ENCODE measurements at places on chromosomes 2 and 18.
A peak's percentile ranks its signal among the peaks of the same experiment; 100 is the strongest.

DNA sequence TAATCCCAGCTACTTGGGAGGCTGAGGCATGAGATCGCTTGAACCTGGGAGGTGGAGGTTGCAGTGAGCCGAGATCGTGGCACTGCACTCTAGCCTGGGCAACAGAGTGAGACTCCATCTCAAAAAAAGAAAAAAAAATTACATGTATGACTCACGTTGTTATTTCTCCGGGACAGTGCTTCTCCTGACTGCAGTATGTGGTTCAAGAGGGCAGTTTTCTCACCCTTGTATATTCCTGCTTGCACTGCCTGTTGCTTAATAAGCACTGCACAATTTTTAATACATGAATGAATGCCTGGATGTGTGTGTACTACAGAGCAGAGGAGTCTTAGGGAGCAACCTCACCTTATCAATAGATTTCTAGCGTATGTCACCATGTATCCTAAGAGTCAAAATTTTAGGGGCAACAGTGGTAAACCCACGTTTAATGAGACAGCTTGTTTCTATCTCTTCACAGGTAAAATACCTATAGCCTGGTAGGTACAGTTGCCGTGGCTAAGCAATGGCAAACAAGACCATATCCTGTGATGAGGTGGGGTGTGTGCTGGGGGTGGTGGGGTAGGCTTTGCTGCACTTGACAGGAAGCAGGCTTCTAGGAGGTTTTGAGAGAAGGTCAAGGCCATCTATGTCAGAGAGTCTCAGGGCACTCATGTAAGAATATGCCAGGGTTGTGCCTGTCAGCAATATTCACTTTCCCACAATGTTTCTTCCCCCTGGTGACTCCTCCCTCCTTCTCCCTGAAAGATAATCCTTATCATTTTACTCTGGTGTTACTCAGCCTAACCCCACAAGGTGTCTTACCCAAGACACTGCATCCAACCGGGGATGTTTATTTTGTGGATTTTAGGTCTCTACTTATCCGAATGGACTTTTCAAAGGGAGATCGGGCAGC, 36.9 kb upstream of the MEX3C start:
- no peak for DNase-seq

- DNase-seq, result no peak
Measured at GRCh38 chr2:48165070-48165753, 258.9 kb upstream of the FBXO11 start.

DNA sequence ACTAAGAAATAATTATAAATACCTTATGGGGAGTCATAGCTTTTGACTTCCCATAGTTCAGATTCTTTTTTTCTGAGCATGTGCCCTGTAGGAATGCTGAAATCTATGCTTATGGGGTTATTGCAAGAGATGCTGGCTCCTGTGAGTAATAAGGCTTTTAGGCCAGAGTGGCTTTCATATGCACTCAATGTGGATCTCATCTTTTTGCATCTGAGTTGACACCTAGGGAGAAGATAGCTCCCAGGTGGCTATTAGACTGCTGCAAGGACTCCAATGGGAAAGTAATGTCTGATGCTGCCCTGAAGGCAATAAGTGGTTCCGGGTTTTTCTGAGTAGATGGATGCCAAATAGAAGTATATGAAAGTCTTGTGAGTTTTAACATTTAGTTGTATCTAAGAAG, 21.0 kb downstream of the DNAH6 start:
- no peak for DNase-seq

- no peak for DNase-seq
Measured at GRCh38 chr2:45780541-45781463, 129.3 kb downstream of the PRKCE start.

- DNase-seq, result no peak
Measured at GRCh38 chr2:12109363-12110017, 363.1 kb downstream of the LPIN1 start.

DNA sequence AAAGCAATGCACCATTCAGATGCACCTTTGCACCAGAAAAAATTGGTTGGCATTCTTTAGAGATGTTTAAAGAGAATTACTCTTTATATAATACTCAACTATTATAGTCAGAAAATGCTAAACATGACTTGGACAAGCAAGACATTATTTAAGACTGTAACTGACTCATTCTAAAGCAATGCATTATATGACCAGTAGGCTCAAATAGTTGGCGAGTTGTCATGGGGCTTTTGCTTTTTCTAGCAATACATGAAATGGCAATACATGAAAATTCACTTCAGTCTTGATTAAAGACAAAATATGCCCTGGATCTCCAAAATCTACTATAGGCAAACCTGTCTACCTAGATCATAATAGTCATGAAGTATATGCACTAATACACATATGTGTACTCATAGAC, 216.9 kb upstream of the VWC2L start:
- peak; percentile 14 for DNase-seq

- no peak for DNase-seq
Measured at GRCh38 chr2:133705287-133705686, 137.0 kb upstream of the NCKAP5 start.

GRCh38 chr2:237739101-237739500, 59.5 kb upstream of the RBM44 start:
- DNase-seq, result no peak

DNA sequence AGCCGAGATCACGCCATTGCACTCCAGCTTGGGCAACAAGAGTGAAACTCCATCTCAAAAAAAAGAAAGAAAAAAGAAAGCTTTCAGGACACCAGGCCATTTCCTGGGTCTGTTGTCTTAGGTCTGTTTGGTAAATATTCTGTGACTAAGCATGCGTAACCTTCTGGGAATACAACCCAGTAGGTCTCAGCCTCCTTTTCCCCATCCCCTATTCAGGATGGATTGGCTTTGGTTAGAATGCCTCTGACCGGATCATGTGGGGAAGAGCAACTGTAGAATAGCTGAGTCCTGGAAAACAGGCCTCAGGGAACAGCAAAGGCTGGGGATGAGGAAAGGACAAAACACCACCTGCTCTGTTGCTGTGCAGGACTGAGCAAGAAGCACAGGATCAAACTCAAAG, 1.6 kb upstream of the PDCL3 start:
- DNase-seq, result no peak

GRCh38 chr18:56235481-56236013, 402.8 kb downstream of the TXNL1 start:
- DNase-seq, result no peak

GRCh38 chr2:8115966-8116365, 565.9 kb upstream of the ID2 start:
- DNase-seq, result no peak

- DNase-seq, result no peak
Measured at GRCh38 chr2:196174404-196174803, 3.0 kb upstream of the STK17B start.

GRCh38 chr18:48160622-48161021, 230.2 kb upstream of the SMAD2 start:
- no peak for DNase-seq

- DNase-seq, result no peak
Measured at GRCh38 chr18:12747530-12748315, 44.9 kb downstream of the PSMG2 start.

DNA sequence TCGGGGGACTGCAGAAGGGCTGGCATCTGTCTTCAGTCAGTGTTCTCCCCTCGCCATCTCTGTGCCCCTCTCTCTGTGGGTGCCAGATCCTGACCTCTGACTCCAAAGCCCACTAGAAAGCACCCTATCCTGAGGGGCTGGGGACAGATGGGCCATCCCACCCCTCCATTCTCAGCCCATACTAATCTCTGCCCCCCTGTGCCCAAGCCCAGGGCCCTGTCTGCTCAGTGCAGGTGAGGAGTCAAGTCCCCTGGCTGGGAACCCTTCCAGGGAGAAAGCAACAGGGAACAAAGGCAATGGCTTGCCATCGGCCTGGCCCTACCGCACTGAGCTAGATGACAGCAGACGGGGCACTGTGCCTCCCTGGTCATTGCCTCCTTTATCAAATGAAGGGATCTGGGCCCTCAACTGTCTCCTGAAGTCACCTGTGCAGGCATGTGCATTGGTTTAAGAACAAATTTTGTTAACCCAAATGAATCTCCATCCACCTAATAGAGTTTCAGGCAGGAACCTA, 42.7 kb upstream of the ID2 start:
- no peak for DNase-seq

- DNase-seq, result no peak
Measured at GRCh38 chr2:229562472-229563127, 151.8 kb downstream of the DNER start.

DNA sequence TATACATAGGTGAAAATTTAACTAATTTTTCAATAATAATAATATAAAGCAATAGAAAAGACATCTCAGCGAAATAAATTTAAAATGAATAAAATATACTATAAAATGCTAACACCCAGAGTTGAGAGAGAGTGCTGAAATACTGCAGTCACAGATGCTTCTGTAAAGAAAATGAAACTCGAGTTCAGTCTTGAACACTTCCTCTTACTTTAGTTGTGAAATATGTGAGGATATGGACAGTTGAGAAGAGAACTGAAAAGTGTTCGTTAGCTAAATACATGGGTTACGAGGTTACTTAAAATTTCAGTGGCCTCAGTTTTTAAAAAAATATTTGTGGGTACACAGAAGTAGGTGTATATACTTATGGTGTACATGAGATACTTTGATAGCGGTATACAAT, 106.8 kb downstream of the DNAH7 start:
- no peak for DNase-seq

DNA sequence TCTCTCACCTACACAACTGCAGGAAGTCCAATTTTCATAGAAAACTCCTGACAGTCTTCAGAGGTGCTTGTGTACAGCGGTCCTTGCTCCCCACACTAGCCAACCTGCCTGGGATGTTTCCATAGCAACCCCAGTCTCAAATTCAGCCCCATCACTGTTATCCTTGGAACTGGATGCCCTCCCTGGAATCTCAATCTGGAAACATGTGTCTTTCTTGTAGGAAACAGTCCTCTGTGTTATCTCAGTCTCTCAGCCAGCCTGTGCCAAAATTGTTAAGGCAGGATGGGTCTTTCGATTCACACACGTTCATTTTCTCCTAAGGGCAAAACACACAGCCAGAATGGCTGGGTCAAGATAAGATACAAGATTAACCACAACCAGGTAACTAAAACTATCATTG, 295.5 kb upstream of the RND3 start:
- no peak for DNase-seq

DNA sequence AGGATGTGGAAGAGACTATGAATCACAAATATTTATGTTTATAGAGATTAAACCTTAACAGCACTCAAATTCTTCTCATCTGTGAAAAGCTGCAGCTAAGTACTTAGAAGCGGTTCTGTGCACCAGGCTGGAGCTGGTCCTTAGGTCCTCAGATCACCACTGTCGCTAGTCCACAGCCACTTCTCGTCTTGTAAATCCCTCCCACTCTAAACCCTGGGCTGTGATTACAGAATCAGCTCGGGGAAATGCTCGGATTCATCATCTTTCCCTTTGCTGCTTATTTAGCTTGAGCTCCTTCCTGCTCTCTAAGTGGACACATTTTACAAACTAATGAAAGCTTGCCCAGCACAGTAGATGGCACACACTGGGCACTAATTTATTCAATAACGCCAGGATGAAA, 61.7 kb downstream of the RNF152 start:
- no peak for DNase-seq

DNA sequence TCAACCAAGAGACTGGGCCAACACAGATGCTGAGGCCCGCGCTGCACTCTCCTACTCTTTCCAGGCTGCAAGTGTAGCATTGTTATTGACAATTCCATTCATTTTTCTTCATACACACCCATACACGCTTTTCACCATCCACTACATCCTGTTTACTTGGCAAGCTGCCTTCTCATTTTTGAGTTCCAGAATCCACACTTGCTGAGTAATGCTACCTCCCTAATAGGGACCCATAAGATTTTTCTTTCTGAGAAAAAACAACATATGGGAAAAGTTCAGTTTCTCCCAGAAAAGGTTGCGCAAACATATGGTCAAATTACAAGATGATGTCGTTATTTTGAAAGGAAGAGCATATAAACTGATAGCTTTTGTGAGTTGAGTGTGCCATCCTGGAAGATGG, 3.3 kb upstream of the NETO1 start:
- DNase-seq, result peak; percentile 41

DNA sequence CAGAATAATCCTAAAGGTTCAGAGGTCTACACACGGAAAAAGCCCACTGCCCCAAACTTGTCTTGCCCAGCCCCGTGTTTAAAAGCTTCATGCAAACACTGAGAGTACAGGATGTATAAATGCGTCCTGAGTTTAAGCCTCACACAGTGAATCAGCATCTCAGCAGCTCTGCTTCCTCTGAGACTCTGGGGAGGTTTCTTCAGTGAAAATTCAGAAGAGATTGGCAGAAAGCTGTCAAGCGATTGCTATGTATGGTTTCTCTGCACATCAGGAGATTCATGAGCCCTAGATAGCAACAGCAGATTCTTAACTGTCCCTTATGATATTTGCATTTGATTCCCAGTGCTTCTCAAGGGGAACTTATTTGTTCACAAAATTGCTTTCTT, 27.1 kb downstream of the CRACDL start:
- DNase-seq, result no peak

GRCh38 chr2:54639609-54640008, 83.9 kb upstream of the EML6 start:
- DNase-seq, result no peak

- DNase-seq, result no peak
Measured at GRCh38 chr2:219421323-219421722, 3.1 kb downstream of the DES start.

DNA sequence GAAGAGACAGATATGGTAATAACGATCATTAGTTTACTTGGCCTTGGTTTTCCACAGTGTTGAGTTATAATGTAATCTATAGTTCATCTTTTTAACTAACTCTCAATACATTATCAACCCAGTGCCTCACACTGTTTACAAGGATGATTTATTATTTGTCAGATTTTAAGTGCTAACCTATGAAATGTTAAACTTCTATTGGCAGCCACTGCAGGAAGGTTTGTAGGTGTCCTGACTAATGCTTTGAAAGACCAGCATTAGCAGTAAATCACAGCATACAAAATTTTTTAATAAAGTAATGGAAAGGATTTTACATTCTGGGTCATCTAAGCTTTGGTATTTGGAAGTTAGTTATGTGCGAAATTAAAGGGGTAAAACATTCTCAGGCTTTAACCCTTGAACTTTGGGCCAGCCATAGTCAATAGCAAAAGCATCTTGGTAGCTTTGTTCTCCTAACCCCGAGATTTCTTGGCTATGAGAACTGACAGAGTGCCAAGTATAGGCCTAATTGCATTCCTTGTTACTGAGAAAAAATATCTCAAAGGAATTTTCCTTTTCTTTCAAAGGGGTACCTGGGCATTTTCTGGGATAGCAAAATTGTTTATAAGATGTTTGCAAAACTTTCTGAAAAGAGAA, 30.6 kb downstream of the SPATS2L start:
- no peak for DNase-seq
